Chondrocyte (in vitro differentiated cells): ENCODE measurements at places on chromosomes 6 and 20.
A peak's percentile ranks its signal among the peaks of the same experiment; 100 is the strongest.

GRCh38 chr20:32918751-32919150, 60.0 kb downstream of the EFCAB8 start:
- no peak overlapping the region for H3K4me3 ChIP-seq
- H3K4me1 ChIP-seq = no peaks in the 10 kb centered on the region
- no peak overlapping the region for H3K27ac ChIP-seq

DNA sequence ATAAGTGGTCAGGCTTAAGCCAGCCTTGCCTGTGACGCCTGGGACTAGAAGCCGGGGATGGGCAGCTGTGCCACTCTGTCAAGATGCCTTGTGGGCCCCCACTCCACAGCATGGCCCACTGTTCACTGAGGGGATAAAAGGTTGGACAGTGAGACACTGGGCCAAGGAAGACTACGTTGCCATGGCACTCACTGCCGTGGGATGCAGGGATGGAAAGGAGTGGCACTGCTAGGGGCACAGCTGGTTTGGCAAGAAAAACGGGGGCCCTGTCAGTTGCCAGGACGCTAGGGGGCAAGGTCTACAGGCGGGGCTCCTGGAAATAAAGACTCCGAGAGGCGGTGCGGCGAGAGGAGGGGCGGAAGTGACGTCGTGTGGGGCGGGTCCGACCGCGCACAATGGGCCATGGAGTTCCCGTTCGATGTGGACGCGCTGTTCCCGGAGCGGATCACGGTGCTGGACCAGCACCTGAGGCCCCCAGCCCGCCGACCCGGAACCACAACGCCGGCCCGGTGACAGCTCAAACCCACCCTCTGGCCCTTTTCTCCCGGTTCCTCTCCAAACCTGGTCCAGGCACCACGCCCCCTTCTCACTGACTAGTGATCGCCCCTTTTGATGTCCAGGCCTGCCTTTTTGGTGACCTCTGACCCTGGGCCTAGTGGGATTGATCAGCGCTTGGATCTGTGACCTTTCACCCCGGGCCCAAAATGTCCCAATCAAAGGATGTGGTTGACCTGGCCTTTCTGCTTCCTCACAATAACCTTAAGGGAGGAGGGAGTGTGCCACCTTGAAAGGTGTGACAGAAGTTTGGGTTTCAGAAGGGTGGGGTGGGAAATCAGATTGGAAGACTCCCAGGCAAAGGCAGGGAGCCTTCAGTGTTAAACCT, at the start of gene ATAT1:
TSS of gene ATAT1 (plus strand) at position 391 of the 883 bp plus-strand sequence.
- H3K36me3 ChIP-seq = peaks cover 15% of the 10 kb centered on the region
- peak within 1 kb of the TSS; percentile 89 for H3K27ac ChIP-seq
- H3K4me3 ChIP-seq = peak within 1 kb of the TSS; percentile 81
- peaks cover 25% of the 10 kb centered on the region for H3K4me1 ChIP-seq

- H3K27me3 ChIP-seq = peaks cover 5% of the 10 kb centered on the region
- H3K4me3 ChIP-seq = no peak overlapping the region
- no peaks in the 10 kb centered on the region for H3K36me3 ChIP-seq
- no peak for DNase-seq
Observed at GRCh38 chr6:88290411-88290810, 124.3 kb upstream of the CNR1 start.

DNA sequence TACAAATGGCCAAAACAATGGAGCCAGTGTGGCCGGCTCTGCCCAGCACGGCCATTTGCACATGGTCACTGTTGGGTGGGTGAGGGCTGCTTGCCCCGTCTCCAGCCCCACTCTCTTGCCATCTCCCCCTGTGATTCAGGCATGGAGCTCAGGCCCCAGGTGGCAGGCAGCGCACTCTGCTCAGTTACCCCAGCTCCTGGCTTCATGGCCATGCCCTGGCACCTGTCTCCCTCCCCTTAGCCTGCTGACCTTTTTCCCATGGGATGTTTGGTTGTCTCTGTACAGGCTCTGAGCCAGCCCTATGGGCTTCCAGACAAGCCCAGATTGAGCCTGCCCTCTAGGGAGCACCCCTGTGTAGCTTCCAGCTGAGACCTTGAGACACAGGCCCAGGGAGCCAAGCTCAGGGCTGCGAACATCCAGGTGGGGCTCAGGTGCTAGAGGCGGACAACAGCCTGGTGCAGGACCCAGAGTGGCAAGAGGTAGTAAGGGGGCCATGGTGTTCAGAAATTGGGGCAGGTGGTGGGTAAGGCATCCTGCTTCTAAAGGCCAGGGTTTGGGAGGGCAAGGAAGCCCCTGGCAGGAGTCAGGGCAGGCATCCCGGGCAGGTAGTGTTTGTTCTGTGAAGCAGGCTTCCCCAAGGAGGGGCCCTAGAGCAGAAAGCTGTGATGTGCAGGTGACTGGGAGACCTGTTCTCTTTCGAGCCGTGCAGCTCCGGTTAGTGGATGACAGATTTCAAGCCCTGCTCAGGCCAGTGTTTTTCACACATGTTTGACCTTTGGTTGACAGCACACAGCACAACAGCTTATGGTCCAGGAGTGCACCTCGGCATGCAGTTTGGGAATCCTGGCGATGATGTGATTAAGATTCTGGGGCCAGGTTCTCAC, 17.7 kb downstream of the SYNJ2 start:
- peak; percentile 62 for DNase-seq
- H3K4me1 ChIP-seq = peaks cover 61% of the 10 kb centered on the region
- no peak overlapping the region for H3K27ac ChIP-seq
- H3K36me3 ChIP-seq = peaks cover 4% of the 10 kb centered on the region

DNA sequence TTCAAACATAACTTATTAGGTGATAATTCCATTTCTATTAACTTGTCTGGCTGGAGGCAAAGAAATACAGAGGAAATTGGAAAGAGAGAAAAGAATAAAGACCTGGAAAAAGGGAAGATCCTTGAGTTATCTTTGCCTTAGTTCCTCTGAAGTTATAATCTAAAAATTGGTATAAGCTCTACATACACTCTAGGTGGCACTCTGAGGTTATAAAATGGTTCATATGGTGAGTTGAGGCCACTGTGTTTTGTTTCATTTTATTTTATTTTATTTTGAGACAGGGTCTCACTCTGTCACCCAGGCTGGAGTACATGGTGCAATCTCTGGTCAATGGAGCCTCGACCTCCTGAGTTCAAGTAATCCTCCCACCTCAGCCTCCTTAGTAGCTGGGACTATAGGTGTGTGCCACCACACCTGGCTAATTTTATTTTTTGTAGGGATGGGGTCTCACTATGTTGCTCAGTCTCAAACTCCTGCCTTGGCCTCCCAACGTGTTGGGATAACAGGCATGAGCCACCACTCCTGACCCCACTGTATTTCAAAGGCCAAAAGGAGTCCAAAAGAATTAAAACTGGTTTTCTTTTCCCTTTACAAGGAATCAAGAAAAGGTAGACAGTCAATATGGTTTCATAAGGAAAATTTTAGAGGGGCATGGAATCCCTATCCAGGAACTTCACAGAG, 19.4 kb downstream of the GPX6 start:
- H3K4me1 ChIP-seq = no peaks in the 10 kb centered on the region
- no peaks in the 10 kb centered on the region for H3K36me3 ChIP-seq
- no peak overlapping the region for H3K27ac ChIP-seq
- DNase-seq = no peak
- peaks cover 26% of the 10 kb centered on the region for H3K27me3 ChIP-seq
- H3K4me3 ChIP-seq = no peak overlapping the region
